ENCODE measurements at places on chromosomes 6 and 20.

DNA sequence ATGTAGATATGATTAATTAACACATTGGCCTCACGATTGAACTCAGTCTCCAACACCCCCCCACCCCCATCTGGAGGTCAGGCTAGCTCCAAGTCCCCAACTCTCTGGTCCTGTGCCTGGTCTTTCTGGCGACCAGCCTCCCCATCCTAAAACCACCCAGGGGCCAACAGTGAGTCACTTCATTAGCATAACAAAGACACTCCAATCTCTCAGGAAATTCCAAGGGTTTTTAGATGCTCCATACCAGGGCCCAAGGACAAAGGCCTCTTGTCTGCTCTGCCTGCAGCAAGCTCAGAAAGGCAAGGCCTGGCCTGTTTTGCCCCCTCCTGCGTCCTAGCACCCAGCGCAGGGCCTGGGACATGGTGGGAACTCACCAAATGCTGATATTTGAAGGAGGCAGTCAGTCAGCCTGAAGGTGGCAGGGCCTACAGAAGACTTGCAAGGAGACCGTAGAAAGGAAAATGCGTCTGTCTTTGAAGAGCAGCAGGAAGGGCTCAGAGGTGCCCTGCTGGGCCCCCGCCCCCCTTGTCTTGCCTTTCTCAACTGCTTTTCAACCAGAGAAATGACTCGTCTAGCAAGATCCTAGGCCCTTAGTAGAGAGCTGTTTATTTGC lies 184.7 kb downstream of the CDH4 start:
- no peak for DNase-seq

DNA sequence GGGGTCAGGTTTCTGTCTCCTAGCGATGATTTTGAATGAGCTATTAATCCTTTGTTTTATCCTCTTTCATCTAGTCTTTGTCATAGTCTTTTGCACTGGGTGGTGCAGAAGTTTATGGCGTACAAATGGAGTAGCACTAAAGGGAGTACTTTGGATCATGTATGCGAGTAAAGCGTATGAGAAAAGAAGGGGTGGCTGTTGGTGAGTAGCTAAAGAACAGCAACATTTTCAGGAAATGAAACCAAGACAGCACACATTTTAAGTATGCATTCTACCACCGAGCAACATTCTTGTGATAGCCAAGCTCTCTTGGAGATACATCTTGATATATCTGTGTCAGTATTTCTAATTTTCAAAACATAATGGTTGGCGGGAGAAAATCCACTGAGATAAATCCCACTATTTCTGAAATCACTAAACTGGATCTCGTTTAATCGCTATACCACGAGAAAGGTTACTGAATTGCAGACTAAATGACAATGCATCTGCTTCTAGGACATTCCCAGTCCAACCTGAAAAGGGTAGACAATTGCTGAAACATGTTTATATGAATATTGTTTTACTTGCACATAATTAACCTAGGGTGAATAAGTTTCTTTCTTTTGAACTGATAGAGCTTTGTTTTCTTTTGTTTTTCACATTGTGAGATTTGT lies 196.1 kb downstream of the TRIM27 start:
- DNase-seq = no peak

DNA sequence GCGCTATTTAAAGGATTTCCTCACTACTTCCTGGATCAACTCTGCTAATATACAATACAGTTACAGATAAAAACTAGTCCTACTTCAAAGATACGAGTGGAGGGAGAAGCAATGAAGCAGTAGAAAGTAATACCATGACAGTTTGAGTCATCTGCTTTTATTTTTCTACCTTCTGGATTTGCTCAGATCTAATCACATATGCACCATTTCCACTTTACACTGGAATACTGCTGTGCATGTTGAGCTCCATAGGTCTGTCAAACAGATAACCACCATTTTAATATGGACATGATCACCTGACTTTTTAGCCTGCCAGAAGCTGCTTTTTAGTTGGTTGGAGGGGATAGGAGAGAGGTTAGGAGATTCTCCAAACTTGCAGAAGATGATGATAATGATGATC lies 92.5 kb downstream of the MMUT start:
- DNase-seq = no peak

DNA sequence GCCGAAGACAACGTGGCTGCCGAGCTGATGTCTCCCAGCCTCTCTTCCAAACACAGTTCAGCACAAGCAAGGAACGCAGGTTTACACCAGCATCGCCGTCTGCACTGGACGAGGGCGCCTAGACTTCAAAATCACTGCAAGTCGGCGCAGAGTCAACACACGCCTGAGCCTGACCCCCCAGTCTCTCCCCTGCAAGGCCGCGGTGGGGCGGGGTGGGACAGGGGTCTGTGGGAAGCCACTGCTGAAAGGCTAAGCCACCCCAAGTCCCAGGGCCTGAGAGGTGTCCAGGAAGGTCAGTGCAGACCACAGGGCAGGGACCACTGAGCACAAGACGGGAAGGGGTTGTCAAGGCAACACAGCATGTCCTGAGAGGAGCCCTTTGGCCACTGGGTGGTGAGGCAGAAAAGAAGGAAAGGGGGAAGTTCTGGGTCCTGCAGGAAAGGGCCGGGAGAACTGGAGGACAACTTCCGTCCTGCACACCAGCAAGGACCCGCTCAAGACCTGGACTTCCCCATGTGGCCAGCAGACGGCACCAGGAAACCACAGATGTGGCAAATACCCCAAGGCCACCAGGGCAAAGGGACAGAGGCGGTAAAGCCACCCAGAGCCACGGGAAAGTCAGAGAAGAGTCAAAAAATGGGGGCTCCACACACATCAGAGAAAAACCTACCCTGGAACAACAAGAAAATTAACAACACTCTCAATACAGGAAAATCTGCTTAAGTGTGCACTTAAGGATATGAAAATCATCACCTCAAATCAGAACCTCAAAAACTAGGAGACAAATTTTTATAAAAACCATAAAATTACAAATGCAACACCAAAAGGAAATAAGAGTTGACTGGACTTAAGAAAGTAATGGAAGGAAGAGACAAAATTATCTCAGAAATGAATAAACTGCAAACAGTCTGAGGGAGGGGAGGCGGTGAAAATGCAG lies 84.8 kb downstream of the TAF4 start:
- no peak for DNase-seq

- DNase-seq = no peak
These were observed 109.5 kb upstream of the NFATC2 start for GRCh38 chr20:51651921-51652549.

- DNase-seq = no peak
These were observed 181.0 kb downstream of the TRIM27 start for GRCh38 chr6:28742668-28743270.

DNA sequence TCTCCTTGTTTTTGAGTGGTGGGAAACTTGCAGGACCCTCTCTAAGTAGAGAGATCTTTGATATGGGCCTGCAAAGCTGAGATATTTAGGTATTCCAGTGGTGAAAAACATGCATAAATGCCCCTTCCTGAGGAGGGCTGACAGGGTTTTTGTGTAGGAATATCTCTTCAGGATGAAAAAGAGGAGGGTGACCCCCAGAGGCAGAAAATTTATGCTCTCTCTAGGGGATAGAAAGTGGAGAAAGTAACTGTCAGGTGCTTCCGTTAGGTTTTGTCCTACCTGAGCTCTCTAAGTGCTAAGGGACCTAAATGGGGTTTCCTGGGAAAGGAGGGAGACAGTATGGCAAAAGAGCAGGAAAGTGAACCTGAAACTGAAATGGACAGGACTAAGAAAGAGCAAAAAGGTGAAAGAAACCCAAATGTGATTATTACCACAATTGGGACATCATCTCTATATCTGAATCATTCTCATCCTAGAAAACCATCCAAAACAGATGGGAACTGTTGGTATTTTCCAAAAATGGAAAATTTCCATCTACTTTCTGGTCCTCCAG lies 2.0 kb downstream of the COL19A1 start:
- DNase-seq = no peak

- no peak for DNase-seq
These were observed 2.2 kb upstream of the ID1 start for GRCh38 chr20:31602779-31603441.

DNA sequence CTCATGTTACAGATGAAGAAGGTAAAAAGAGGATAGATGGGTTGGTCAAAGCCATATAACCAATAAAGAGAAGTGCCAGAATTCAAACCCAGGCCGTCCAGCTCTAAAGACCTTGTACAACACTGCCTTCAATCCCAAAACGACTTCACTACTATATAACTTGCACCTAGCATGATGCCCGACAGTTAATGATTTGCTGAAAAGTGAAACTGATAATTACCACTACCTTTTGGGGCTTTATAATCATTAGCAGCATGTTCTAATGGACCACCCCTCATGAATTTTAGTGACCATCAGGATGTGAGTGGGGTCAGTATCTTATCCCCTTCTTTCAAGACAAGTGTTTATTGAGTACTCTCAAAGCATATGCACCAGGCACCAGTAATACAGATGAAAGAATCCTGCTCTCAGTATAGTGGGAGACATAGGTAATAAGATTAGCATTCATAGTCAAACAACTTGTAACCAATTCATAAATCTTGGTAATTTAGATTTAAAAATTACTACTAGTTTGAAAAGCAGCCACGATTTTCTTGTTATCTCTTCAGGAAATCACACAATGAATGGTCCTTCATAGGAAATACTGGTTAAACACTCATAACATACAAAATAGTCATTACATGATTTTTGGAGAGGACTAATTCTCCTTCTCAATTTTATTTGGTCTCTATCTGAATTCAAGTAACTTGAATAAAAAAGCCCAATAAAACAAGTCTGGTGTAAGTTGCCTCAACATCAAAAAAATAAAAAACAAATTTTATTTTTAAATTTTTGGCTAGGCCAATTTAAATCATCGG lies 98.0 kb downstream of the EPB41L2 start:
- DNase-seq = no peak

Measured in stimulated activated CD4-positive, alpha-beta T cell treated with anti-CD3 and anti-CD28 coated beads, Interleukin-1b, Interleukin-23, amount 100 ng/mL, for 1 hour (primary cell).